Activated B cell treated with CpG ODN at 0.5 μM for 24 hours (primary cell): ENCODE measurements at places on chromosomes 1 and 21.
A peak's percentile ranks its signal among the peaks of the same experiment; 100 is the strongest.

GRCh38 chr1:225896937-225897549 lies 8.1 kb upstream of the LEFTY1 start:
- peak; percentile 34 for DNase-seq

DNA sequence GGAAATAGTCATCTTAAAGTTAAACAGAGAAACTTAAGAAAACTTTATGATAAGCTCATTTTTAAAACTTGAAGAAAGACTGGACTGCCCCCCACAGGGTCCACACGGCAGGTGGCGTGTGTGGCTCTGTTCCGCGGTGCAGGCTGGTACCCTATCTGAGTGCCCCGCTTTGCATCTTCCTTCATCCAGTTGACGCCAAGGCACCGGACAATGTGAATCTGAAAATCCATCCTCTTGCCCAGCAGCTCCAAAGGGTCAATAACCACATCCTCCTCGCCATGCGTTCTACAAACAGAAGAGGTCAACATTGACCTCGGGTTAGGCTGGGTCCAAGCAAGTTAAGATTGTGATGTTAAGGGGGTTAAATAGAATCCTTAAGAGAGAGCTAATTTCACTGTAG lies 54.5 kb downstream of the SCCPDH start:
- DNase-seq = no peak

DNA sequence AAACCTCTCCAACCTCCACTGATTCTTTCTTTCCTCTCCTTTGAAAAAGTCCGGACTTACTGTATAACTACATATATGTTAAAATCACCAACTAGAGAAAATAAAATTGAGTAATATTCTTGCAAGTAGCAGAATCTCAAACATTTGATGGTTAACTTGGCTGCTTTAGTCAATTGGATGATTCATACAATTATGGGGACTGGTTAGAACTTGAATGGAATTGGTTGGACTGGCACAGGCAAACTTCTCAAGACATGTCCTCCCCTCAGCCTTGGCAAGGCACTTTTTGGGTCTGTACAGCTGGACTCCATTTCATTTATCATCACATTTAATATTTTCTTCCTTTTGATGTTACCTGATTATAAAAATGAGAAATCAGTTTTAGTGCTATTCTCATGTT lies 6.5 kb downstream of the WLS start:
- DNase-seq = no peak

DNA sequence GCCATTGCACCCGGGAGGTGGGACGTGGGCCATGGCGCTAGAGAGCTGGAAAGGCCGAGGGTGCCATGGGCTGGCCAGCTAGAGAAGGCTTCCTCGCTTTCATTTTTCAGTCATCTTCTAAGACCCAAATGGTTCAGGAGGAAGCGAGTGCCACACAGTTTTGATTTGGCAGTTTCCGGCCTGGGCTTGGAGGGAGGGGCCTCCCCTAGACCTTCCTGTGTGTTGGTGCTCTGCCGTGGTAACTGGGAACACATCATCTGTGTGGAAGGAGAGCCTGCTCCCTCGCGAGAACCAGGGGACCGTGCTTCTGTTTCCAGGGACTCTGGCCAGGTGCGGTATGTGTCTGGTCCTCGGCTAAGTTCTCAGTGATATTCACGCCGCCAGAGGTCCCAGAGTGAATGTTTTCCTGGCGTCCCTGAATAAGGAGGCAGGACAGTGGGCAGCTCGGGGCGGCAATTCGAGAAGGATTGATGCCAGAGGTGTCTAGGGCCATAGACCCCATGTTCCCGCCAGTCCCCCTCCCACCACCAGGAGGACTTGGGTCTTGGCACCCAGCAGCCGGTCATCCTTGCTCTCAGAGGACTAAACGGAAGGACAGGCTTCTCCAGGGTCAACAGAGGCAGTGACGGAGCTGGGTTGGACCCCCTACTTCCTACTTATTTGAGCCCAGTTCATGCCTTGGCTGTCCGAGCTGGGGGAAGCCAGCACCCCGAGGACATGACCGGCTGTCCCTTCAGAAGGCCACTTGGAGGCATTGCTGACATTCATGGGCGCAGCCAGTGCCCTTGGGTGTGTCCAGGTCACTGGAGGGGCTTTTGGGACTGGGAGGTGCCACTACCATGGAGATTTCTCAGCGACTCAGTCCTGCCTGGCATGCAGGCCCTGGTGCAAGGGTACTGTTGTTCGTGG lies 2.7 kb upstream of the NPHP4 start:
- no peak for DNase-seq

DNA sequence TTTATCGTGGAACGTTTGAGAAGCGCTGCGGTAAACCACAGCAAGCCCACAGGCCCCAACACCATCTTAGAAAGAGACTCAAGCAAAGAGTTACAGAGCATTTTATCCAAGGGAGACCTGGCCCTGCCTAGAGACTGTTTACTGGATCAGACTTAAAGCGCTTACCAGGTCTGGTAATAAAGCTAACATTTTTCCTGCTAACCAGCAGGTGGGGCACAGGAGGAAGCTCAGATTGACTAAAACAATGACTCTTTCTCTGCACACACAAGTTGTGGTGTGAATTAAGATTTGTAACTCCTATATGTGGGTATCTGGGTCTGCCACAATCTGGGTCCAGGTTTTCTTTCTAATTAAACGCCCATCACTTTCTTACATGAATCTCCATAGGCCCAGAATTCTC lies 136.5 kb upstream of the ETS2 start:
- DNase-seq = no peak

GRCh38 chr1:114352797-114353196 lies 158.2 kb downstream of the TRIM33 start:
- no peak for DNase-seq

DNA sequence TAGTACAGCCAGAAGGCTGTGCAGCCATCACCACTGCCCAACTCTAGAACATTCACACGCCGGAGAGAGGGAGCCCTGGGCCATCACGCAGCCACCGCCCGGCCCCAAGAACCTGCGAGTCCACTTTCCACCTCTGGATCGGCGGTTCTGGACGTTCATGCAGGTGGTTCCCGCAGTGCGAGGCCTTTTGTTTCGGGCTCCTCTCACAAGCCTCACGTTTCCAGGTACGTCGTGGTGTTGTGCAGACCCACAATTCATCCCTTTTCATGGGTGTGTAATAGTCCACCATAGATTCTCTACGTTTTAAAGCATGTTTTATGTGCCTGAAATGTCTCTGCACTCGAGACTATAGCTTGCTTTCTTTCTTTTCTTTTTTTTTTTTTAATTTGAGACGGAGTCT lies 23.6 kb downstream of the COL18A1 start:
- DNase-seq = no peak

- DNase-seq = no peak
These were observed 3.6 kb downstream of the SCNN1D start for GRCh38 chr1:1283821-1284220.

- no peak for DNase-seq
These were observed 7.0 kb upstream of the TRIT1 start for GRCh38 chr1:39890273-39890672.

DNA sequence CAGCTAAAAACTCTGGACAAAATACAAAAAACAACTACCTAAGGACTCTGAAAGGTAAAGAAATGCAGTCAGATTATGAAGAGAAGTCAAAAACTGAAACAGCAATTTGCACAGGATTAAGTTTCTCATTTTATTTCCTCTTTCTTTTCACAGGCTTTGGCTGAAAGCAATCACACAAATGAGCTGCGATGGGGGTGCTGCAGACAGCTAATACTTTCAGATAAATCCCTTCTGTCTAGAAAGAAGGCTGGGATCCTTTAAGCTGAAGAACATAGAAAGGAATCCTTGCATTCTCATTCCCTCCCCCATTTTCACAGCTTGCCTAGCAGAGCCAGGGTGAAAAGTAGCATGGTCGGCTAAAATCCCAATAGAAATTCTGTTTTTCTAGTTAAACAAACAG lies 32.0 kb upstream of the PRDX6 start:
- DNase-seq = no peak

- DNase-seq = no peak
These were observed 28.7 kb downstream of the SYNJ1 start for GRCh38 chr21:32698971-32699693.

DNA sequence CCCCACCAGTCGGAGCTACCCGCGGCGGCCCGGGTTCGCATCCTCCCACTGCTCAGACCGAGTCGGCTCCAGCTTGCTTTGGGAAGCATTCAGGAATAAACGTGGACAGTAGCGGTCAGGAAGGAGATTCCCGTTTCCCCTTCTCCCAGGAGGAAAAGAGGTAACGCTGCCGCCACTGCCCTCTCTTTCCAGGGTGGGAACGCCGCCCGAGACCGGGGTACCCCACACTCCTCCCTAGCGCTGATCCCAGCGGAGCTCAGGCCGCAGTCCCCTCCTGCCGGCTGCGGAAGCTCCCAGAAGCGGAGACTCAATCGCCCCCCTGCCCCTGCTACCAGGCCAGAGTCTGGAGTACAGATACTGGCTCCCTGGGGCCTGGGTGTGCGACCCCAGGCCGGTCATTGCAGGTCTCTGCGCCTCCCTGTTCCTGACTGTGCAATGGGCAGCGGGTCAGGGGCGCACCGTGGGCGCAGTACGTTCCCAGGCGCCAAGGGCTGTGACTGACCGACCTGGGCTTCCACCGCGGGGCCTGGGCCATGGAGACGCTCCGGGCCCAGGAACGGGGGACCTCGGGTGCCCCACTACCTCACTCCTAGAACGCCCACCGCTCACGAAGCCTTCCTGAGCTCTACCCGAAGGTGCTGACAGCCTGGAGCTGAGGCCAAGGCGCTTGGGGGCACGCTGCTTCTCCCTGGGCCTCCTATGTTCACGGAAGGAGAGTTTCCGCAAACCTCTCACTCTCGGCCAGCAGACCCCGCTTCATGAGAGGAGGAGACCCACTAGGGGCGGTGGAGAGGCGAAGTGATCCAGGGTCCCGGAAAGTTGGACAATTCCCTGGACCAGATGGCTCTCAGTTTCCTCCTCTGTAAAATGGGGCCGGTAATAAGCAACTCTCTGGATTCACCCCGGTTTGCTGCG lies 7.8 kb downstream of the DMRTA2 start:
- no peak for DNase-seq

- DNase-seq = no peak
These were observed 62.6 kb downstream of the COP1 start for GRCh38 chr1:176144526-176144925.

GRCh38 chr1:27147842-27148518 lies 6.9 kb downstream of the SLC9A1 start:
- DNase-seq = no peak

GRCh38 chr21:41583274-41583790 lies 75.4 kb upstream of the TMPRSS2 start:
- no peak for DNase-seq

DNA sequence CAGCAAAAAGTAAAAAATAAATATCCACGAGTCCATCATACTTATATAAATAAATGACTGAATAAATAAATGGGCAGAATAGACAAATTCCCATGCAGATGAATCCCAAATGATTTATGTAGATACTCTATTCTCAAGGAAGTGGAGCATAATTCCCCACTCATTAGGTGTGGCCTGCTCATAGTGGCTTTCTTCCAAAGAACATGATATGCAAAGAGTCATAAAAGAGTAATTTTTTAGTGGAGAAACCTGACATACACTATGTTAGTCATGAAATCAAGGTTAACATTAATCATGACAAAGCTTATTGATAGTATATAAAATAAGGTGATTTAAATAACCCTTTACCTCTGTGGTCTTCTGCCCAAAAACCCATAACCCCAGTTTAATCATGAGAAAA lies 298.9 kb downstream of the DPYD start:
- DNase-seq = no peak

GRCh38 chr1:32142446-32143301 lies 34.8 kb downstream of the KPNA6 start:
- DNase-seq = no peak

- no peak for DNase-seq
These were observed 61.3 kb upstream of the CACYBP start for GRCh38 chr1:174938281-174939007.

DNA sequence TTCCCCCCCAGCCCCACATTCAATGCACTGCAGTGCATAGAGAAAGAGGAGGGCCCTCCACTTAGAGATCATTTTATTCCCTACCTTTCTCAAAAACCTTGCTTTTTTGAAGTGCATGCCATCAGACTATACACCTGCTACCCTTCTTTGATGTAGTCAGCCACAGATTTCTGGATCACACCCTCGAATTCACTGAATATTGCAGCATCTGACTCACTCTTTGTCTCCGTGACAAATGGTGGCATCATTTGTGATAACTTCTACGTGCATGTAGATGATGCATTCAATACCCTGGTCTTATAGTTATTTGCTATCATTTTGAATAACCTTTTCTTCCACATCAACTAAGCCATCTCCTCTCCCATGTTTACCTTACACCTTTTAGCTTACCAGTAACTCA lies 310.3 kb upstream of the SGIP1 start:
- no peak for DNase-seq

- no peak for DNase-seq
These were observed 35.5 kb downstream of the C21orf91 start for GRCh38 chr21:17783481-17784179.

- DNase-seq = no peak
These were observed 408.0 kb upstream of the KAZN start for GRCh38 chr1:14190508-14190907.

DNA sequence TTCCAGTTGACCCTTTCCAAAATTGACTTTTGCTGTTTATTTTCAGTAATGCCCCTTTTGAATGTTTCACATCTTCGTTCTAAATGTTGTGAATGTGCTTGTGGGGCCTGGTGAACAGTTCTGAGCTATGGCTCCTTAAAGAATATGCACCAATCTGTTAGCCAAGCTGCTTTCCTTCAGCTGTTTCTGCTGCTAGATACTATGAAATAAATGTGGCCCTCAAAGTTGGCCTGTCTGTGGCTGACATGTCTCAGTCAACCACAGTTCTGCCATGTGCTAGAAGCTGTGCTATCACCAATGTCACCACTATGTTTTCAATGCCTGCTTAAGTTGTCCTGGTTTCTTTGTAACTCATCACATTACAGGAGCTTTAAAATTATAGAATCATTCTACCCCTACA lies 86.7 kb upstream of the BCL10 start:
- DNase-seq = no peak

DNA sequence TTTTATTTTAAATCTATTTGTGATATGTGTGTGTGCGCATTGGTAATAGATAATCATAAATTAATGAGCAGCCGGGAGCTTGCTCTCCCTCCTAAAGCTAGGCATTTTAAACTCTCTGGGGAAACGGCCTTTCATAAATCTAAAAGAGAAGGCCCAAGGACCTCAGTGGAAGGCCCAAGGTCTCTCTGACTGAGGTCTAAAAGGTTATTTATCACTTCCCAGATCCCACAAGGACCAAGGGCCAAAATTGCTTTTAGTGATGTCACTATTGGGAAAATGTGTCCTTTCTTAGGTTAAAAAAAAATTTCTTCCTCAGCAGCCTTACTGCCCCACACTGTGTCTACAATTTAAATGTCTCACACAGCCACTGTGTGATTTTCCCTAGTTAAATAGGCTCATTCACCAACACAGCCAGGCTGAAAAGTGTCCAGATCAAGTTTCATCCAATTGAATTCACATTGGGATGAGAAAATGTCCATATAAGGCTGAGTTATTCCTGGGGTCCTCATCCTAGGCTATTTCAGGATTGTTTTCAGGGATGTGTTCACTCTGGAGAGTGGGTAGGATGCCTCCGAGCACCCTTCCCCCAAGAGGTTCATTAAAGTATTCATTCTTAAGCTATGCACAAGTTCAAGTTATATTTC lies 46.1 kb downstream of the SLC44A3 start:
- DNase-seq = no peak

- DNase-seq = no peak
These were observed 150.3 kb downstream of the ETS2 start for GRCh38 chr21:38956007-38956406.
